ENCODE measurements at places on chromosomes 13 and 19.

GRCh38 chr13:102317593-102317992, 84.3 kb downstream of the FGF14 start:
- DNase-seq = no peak

DNA sequence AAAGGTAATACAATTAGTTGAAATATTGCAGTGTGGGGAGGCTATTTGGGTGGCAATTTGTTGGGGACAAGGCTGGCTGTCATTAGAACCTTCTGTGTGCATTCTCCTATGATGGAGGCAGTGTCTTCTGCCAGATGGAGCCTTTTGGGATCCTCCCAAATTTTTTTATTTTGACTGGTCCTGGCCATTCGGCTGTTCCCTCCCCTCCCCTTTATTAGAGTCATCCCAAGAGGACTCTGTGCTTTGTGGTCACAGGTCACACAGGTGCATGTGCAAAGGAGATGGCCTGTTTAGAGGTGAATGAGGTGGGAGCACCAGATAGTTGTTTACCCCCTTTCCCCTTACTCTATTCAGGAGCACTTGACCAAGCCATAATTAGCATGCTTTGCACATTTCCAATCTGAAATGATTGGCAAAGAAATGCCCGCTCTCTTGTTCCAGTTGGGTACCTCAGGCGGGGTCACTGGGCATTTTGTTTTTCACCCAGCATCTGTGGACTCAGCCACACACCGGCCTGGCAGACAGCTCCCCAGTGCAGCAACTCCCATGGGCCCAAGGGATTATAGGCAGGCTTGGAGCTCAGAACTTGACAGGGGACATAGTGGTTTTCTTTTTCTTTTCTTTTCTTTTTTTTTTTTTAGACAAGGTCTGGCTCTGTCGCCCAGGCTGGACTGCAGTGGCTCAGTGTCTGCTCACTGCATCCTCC, 19.8 kb downstream of the GATAD2A start:
- no peak for DNase-seq

DNA sequence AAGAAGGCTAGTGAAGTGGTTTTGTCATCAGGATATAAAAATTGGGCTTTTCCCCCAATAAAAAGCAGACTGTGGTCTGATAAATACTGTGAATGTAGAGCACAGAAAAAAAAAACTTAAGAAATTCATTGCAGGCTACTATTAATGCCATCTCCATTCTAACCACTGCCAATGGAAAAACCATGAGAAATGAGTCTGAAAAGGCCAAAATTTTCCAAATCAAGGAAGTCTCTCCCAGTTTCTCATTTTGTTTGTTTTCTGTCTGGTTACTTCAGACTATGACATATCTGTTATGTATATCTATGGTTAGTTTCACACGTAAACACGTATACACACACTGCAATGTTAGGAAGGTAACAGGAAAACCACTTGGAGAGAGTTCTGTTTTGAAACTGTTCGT, 193.6 kb upstream of the TSC22D1 start:
- no peak for DNase-seq

DNA sequence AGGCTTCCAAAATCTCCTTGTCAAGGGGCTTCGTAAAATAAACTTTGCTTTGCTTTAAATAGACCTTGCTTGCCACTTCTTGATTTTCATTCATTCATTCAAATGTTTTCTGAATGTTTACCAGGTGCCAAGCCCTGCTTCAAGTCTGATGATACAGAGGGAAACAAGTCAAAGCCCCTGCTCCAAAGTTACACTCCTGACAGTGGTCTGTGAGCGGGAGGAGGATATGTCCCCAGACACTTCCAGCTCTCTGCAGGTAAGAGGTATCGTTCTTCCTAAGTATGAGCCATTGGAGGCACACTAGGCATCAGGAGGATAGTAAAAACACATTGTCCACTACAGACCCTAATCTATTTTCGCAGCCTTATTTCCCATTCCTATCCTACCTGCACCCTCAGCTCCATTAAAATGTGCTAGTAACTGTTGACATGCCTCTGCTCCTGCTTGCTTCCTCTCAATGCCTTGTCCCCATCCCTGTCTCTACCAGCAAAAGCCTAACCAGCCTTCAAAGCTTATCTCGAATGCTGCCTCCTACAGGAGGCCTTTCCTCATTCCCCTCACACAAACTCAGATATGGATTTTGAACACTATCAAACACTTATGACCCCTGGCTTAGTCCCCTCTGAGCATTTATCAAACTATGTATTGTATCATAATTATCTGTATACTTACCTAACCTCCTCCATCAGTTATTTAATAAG, 6.2 kb upstream of the WBP4 start:
- no peak for DNase-seq

GRCh38 chr19:18593367-18594095, 4.9 kb downstream of the REX1BD start:
- DNase-seq = no peak

DNA sequence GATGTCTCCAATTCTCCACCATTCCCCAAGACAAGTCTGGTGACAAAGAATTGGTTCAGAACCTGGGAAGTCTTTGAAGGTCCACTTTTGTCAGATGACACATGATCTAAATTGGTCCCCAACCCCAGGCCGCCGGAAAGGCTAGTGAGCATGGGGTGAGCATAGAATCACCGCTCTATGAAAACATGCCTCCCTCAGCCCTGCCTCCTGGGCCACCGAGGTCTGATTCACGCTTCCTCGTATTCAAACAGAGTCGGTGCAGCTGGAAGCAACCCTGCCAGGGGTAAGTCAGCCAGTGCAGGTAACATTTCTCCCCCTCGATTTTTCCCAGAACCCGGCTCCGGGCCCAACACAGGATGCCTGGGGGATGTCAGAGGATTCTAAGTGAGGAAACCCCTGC, 33.9 kb upstream of the KLF2 start:
- DNase-seq = no peak

GRCh38 chr19:46520616-46521015, 24.9 kb upstream of the PNMA8B start:
- no peak for DNase-seq

DNA sequence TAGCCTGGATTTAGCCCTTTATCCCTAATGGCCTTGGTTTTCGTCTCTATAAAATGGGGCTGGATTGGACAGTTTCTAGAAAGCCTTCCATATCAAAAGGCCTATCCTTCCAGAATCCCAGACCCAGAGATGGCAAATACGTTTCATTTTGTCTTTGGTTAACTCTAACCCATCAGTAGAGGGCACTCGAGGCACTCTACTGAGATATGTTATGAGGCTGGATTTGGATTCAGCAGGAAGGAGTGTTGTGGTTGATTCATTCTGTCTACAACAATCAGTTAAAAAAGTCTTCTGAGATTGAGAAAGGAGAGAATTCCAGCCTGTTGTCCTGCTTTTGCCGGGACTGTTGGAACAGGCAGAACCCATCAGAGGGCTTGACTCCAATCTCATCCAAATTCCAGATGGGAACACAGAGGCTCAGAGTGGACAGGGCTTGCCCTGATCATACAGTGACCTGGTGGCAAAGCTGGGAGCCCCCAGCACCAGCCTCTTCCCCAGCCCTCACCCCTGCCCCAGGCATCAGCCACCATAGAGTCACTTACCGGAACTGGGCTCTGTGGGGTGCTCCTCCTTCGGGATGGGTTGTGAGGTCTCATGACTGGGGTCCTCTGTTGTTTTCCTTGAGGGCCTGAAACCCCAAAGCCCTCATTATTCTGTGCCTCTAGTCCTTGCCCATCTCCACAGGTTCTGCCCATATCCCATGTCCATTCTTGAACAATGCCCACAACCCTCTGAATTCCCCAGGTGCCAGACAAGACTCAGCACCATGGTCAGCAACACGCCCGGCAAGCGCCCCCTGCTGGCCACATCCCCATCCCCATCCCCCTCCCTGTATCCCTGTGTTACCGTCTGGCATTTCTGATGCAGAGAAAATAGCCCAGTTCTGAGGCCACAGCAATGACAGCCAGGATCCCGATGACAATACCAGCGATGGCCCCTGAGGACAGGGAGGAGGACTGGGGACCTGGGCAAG, 12.3 kb upstream of the ZNF180 start:
- DNase-seq = no peak

GRCh38 chr19:45069056-45069455, 7.2 kb downstream of the ZNF296 start:
- DNase-seq = no peak

DNA sequence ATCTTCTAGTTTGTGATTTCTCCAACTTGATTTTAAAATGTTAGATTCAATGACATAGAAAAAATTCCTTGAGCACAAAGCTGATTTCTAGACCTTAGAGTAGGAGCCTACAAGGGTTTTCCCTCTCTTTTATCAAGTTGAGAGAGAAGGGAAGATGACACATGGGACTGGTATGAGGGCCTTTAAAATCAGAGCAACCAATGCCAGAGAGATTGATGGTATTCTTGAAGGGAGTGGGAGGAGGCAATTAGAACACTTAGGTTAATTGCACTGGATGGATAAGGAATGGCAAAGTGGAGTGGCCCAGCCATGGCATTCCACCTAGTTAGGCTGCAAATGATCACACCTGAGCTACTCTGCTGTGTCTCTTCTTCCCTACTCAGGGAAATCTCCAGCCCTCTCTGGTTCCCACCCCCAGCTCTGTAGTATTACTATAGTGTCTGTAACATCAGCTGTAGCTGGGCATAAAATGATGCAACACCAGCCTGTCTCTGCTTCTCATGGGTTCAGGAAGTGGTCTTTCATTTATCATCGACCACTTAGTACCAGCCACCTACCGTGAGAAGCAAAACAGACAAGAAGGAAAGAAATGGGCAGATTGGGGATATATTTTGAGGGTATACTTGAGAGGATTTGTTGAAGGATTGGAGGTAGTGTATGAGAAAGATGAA, 333.6 kb downstream of the DLEU7 start:
- no peak for DNase-seq

DNA sequence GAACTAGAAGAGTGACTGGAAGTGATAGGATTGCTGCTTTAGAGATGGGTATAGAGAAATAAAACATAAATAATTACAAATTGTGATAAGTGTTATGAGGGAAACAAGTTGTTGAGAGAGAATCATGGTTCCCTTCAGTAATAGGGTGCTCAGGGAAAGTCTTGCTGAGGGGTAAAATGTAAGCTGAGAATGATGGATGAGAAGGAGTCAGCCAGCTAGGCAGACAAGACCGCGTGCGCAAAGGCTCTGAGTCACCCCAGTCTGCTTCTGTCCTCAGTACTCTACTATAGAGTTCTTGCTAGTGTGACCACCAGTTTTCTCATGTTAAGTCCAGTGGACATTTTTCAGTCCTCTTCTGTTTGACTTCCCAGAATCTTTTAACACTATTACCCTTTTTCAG, 39.5 kb downstream of the PCCA start:
- no peak for DNase-seq

DNA sequence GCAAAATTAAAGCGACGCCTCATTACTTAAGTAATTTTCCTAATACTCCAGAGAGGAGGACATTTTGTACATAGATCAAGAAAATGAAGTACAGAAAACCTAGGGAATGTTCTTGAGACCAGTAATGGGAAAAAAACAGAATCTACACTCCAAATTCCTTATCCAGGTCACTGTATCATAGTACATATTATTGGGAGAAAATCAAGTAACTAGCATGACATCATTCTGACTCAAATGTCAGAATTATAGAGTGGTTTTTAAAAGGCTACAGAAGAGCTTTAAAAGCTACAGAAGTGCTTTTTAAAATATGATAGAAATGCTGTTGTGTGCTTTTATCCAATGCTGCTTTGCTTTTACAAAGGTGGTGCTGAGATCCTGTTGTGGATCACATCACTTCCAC, 86.3 kb upstream of the SLC15A1 start:
- DNase-seq = no peak

DNA sequence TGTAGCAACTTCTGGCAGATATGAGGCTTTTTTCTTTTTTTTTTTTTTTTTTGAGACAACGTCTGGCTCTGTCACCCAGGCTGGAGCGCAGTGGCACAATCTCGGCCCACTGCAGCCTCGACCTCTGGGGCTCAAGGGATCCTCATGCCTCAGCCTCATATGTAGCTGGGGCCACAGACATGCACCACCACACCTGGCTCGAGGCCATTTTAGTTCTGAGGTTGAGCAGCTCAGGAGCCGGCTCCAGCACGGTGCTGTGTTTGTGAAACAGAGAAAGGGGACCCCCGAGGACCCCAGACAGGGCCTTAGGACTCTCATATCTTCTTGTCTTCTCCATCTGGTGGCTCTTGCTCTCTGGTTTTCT, 3.4 kb upstream of the FLT3LG start:
- DNase-seq = no peak
